Hematopoietic multipotent progenitor cell (in vitro differentiated cells): ENCODE measurements at places on chromosomes 5 and 9.

- DNase-seq = no peak
These were observed 27.7 kb upstream of the GFPT2 start for GRCh38 chr5:180380856-180381255.

- no peak for DNase-seq
These were observed 11.1 kb upstream of the AQP3 start for GRCh38 chr9:33458444-33458843.

DNA sequence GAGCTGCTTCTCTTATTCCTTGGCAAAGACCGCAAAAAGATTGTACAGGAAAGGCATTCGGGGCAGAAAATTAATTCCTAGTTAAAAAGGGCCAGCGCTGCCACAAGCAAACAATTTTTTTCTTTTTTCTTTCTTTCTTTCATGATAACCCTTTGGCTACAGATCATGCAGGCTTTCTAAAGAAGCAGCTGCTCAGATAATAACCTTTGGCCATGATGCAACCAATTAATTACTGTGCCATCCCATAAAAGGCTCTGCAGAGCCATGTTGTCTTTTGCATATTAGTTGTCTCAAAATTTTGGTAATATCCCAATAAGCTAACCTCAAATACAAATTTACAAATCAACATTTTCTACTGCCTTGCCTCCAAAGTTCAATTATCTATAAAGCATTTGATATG, 758.4 kb upstream of the SEMA6A start:
- no peak for DNase-seq

DNA sequence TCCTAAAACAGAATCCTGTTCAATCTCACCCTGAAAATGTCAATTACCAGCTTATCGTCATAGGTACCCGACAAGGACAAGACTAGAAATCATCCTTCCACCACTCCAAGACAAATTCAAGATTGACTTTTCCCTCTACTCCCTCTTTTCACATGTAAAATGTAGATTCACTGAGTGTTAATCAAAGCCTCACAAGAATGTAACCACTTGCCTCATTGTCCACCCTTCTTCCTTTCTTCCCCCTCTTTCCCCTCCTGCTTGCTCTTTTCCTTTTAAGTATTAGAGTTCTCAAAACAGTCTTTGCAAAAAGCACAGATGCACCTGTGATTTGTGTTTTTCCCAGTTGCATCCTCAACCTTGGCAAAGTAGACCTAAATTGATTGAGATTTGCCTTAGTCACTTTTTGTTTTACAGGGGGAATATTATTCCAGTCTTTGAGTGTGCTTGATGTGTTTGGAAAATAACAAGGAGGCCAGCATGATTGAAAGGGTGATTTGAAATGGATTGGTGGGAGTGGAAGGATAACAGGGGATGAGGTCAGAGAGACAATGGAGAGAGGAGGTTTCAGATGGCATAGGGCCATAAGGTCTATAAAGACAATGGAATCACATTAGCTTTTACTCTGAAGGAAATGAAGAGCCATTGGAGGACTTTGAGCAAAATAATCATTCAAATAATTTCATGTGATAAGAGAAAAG, 231.3 kb upstream of the TYRP1 start:
- no peak for DNase-seq

DNA sequence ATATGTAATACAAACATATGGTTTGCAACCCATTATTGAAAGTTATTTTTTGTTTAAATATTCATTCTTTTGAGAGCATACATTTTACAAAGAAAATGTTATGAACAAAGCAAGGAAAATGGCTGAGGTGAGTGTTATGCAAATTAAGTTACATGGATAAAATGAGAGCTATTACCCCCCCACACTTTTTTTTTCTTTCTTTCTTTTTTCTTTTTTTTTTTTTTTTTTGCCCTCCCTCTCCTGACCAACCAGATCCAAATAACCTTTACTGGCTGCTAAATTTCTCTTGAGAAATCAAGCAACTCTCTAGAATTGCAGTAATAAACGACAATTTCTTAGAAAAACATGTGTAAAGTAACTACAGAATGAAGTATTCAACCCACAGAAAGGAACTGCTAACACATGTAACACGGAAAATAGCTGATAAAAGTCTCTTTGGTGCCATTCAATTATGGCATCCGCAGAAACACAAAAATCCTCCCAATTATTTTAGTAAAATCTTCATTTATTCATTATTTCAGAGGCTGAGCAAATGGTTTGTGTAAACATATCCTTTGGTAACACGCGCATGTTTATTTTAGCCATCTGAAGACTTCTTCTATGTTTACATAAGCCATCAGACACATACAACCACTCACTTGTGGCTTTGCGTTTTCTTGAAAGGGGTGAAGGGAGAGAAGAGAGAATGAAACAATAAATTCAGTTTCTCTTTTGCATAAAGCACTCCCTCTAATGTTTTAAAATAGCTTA, 216.1 kb downstream of the NFIB start:
- DNase-seq = no peak

GRCh38 chr5:115257981-115258380, 4.7 kb downstream of the PGGT1B start:
- no peak for DNase-seq

- no peak for DNase-seq
These were observed 16.0 kb upstream of the AFF4 start for GRCh38 chr5:132979367-132979940.

DNA sequence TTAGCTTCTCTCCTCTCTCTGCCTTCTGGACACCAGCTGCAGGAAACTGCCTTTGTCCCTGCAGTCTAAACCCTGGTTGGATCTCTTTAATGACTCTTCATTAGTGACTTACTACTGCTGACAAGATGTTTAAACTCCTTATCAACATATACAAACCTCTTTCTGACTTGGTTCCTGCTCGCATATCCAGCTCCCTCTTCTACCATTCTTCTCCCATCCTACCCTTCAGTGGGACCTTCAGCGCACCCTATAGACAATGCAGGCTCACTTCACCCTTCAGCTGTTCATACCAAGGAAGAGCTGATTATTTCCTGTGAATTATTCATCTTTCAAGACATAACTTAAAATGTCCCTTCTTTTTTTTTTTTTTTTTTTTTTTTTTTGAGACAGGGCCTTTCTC, 436.5 kb downstream of the KIAA0825 start:
- DNase-seq = no peak

DNA sequence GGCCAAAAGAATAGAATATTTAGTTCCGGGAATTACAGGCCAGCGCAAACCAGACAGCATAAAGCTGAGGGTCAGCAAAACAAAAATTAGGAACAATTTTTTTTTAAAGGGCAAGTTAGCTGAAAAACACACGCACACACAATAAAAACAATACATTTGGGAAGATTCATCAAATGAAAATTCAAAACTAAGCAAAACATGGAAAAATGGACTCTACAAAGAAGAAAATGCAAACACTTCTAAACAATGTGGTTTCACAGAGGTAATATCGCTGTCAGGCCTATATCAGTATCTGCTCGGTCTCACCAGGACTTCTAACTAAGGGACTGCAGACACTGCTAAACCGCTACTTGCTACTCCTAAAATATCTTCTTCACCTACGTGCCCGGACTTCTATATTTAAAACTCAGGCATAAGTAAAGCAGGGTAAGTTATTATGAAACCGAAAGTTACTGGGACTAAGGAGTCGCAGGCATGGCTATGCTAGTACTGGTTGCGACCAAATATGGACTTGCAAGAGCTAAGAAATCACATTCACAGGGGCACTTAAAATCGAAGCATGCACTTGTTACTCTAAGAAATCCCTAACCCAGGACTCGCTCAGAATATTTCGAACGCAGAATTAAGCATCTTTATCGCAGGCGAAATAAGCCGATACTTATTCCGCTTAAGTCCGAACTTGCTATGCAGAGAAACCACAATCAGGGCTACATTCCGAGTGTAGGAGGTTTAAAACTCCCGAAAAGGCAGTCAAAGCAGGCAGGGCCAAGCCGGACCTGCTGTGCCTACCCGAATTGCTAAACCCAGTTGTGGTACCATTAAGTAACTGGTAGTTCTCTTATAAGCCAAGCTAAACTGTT, 2.3 kb downstream of the ANXA2R start:
- DNase-seq = no peak

DNA sequence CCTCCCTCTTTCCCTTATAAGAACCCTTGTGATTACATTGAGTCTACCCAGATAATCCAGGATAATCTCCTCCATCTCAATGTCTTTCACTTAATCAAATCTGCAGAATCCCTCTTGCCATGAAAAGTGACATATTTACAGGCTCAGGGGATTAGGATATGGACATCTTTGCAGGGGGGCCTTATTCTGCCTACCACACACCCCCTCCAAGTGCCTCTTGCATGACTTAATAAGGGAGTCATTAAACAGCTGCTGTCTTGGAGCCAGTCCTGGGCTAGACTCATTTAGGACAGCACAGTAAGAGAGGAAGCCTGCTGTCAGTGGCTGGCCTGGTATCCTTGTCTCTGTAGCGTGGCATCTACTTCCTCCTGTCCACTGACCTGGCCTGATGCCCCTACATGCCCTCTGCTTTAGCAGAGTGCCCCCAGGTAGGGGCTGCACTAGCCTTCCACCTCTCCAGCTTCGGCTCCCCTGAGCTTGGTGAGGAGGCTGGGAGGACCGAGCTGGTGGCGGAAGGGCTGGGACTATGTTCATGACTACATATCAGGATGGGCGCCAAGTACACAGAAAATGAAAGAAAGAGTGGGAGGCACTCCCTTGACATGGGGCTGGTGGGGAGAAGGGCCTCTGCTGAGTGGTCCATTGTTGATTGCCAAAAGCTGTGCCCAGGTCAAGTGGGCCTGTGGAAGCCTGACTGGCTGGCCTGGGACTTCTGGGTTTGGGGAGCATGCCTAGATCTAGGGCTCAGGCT, 17.2 kb downstream of the ENHO start:
- DNase-seq = no peak

DNA sequence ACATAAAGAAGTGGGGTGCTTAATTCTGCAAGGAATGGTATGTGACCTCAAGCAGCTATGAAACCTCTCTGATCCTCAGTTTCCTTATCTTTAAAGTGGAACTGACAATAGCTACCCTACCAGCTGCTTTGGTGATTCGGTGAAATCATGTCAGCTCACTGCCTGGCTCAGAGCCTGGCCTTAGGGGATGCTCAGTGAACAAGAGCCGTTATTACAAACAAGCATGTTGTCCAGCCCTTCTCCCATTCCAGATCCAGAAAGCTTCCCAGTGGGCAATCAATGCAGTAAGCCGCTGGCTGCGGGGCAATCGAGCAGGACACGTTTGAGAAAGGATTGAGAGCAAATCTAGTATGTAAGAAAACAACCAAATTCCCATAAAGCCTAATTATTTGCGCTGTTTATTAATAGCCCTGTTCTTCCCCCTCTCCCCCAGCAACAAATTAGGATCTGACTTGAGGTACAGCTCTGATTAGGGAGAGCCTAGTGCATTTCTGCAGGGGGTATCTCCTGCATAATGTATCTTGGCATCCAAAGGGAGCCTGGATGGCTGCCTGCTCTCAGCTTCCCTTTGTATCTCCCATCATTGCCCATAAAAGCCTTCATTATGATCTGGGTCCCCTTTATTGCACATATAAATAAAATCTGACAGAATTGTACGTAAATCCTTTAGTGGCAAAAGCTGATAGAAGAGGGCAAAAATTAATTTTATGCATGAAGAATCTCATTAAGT, 371.4 kb downstream of the TMEM232 start:
- DNase-seq = no peak

- DNase-seq = no peak
These were observed 135.6 kb downstream of the C9orf50 start for GRCh38 chr9:129485145-129485774.

DNA sequence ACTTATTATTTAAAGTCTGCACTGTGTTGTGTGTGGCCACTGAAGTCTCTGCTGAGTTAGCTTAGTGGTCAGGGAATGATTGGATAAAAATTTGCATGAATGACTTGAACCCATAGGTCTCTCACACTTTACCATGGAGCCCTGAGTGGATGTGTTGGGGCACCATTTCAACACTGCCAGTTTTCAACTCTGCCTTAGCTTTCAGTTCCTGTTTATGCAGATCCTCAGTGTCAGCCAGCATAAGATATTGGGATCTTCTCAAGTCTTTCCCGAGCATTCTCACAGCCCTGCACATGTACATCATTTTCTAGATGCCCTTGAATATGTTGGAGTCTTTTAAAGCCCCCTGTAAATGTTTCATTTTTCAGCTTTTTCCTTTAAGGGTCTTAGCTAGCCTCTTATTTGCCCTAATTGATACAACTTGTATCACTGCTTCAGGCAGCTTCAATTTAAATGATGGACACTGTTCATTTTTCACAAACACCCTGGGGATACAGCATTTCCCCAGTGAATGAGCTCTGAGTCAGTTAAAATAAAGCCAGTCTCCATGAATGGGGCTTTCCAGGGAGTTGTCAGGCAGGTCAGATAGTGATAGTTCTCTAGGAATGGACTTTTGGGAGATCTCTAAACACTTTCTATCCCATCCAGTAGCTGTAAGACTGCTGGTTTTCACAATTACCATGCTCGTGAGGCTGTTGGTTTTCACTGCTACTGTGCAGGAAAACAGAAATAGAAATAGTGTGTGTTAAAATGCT, 211.9 kb upstream of the PAPPA start:
- no peak for DNase-seq

DNA sequence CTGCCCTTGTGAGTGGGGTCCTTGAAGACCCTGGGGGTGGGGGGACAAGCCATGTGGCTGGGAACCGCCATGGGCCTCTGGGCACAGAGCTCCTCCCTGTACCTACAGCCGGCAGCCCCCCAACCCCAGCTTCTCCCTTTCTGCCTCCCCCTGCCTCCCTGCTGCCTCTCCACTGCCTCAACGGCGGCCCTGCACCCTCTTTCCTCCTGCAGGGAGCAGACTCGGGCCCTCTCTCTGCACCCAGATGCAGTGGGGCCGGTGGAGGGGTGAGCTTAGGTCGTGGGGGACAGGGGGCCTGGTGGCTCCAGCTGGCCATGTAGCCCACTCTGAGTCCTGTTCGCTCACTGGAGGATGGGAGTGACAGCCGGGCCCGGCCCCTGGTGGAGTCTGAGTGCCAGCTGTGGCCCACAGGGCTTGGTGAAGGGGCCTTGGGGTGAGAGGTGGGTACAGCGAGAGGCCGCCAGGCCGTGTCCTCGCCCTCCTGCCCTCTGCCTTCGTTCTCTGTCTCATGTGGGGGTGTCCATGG, 139.3 kb upstream of the COL5A1 start:
- no peak for DNase-seq

- no peak for DNase-seq
These were observed 6.5 kb upstream of the SPATA24 start for GRCh38 chr5:139410121-139410992.

DNA sequence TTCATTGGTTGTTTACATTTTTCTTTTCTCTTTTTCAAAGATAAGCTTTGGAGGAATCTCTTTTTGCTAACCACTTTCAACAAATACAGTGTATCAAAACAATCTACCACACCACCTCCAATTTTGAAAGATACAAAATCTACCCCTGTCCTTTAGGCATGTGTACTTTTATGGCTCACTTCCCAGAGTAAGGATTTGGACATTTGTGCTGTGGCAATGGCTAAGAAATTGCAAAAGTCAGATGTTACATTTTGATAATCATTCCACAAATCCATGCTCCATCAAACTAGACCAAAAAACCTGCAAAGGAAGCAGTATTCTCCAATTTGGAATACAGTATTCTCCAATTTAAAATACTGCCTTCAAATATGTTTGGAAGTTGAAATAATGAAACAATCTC, 204.9 kb downstream of the MCTP1 start:
- DNase-seq = no peak

DNA sequence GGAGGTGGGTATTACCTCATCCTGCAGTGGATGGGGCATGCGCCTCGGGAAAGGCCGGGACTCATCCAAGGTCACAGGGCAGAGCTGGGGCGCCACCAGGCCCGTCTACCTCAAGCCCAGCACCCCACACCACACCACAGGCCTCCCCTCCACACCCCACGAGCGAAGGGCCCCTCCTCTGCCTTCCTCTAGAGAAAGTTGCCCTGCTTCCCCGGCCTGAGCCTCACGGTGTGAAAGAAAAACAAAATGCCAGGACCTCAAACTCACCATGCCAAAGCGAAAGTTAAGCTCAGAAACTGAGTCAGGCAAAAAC, 161.1 kb downstream of the COL23A1 start:
- no peak for DNase-seq
